ENCODE measurements at places on chromosomes 11 and 22.

DNA sequence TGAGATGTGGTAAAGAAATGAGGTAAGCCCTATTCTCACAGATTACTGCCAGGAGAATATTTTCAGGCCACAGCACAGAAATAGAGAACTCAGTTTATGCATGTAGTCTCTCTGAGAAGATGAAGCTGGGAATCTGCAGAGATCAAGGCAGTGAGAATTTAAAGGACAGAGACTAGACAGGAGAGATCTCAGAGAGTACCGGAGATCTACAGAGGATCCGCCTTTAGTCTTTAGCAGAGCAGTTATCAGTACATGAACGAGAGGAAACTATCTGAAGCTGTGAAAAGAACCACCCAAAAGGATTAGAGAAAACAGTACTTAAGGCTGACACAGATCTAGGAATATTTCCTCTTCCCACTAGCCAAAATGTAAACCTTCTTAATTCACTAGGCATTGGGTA, 101.5 kb downstream of the DLG2 start:
- DNase-seq: no peak

GRCh38 chr11:48170241-48171233, 46.1 kb upstream of the OR4B1 start:
- DNase-seq: no peak

GRCh38 chr11:66014804-66015453, 3.1 kb downstream of the CST6 start:
- DNase-seq: no peak

- no peak for DNase-seq
Observed at GRCh38 chr11:68508425-68508824, 47.9 kb downstream of the PPP6R3 start.

GRCh38 chr11:117923275-117923674, 5.9 kb downstream of the TMPRSS13 start:
- DNase-seq: no peak

GRCh38 chr11:121467965-121468364, 15.2 kb upstream of the SORL1-AS1 start:
- peak; percentile 77 for DNase-seq

- no peak for DNase-seq
Observed at GRCh38 chr11:95283650-95284049, 52.6 kb upstream of the SESN3 start.

GRCh38 chr11:118886681-118887111, 3.0 kb downstream of the CXCR5 start:
- no peak for DNase-seq

DNA sequence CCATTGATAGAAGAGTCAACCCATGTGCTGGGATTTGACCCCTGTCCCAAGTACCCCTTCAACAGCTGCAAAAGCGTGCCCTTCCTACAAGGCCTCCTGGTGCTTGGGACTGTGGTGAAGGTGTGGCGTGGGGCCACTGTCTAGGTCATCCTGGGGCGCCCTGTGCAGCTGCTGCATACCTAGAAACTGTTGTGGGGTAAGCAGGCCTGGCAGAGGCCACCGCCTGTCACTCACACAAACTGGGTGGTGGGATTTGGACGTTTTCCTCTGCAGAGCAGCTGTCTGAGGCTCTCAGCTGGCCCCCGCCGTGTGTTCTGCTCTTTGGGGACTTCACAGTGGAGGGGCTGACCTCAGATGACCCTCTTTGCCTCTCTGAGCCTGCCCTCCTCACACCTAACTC, 69.7 kb downstream of the SCN3B start:
- DNase-seq: no peak

- no peak for DNase-seq
Observed at GRCh38 chr11:17722000-17722643, 2.8 kb downstream of the MYOD1 start.

GRCh38 chr22:31328544-31328960, 17.6 kb downstream of the PATZ1 start:
- DNase-seq: no peak

DNA sequence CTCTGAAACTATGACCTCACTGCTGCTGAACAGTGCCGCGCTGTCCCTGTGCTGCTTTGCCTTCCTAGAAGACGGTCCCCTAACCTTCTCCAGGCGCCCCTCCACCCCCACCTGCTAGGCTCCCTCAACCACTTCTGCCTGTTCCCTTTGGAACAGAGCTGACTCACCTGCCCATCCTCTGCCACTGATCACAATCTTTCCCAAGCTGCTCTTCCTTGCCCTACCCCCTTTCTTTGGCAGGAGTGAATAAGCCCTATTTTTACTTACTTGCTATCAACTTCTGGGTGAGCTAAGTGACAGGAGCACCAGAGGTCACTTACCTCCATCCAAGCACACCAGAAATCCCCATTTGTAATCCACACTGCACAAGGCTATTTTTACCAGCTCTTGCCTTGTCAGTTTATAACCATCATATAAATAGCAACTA, 116.0 kb upstream of the BID start:
- no peak for DNase-seq

- DNase-seq: no peak
Observed at GRCh38 chr11:130652671-130653335, 204.4 kb downstream of the ADAMTS15 start.

DNA sequence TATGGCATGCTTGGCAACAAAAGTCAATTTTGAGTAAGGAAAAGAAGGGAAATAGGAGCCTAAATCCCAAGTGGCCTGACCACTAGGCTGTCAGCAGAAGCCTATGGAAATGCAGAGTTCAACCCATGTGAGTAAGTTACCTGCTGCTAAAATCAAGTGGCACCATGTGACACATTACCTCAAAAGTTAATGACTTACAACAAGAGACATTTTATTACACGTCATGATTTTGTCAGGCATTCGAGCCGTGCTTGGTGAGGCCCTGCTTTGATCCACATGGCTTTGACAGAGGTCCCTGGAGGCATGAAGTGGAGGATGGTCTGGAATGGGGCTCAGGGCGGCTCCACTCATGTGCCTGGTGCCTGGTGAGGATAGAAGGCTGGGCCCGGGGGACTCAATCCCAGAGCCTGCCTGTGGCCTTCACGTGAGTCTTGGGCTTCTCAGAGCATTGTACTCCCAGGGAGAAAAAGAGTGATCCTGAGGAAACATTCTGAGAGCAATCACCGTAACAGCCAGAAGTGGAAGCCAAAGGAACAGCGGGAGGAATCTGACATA, 339.1 kb upstream of the B3GAT1 start:
- no peak for DNase-seq

DNA sequence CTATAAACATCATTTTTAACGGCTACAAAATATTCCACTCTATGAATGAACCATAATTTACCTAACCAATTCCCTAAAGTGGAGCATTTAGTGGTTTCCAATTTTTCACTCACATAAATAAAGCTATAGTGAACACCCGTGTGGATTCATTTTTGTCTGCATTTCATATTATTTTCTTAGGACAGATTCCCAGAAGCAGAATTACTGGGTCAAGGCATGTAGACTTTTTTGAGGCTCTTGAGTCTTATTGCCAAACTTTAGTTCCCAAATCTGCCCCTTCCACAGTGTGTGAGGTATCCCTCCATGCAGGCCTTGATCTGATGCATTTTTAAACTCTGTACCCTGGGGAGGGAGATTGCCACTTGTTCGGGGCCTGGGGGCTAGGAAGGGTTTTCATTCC, 198.2 kb downstream of the TENM4 start:
- no peak for DNase-seq
